ENCODE measurements at places on chromosomes 2 and 18.

GRCh38 chr2:152462120-152462519 is 127.1 kb downstream of the FMNL2 start:
- no peak for DNase-seq

DNA sequence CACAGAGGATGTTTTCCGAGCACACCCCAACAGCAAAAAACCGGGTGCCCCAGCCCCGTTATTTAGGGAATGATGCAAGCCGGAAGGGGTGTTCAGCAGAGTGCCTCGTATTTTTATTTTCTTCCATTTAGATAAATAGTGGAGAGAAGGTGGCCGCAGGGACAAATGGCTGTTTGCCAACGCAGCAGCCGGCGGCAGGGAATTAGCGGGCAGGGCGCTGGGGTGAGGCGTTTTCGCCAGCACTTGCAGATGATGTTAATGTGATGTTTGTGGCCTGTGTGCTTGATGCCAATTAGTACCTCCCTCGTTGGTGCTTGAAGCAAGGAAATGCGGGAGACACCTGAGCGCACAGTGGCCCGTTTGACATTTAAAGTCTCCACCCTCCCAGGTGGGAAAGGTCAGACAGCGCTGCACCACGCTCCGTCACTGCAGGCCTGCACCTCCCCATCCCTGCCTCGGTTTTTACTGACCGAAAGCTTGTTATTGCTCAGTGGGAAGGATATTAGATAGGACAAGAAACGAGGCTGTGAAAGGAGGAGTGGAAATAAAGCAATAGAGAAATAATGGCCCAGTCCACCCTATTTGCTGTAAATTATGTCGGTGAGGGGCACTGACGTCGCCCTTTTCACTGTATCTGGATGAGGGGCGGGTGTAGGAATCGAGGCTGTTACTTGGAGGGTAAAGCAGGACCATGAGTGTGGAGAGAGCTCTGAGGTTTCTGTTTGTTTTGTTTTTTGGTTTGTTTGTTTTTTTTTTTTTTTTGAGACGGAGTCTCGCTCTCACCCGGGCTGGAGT is 39.1 kb downstream of the NFATC1 start:
- no peak for DNase-seq

GRCh38 chr18:45687621-45688020 is 36.4 kb upstream of the SLC14A1 start:
- DNase-seq: no peak

GRCh38 chr2:120343433-120344105 is 2.4 kb upstream of the INHBB start:
- DNase-seq: peak; percentile 55

- peak; percentile 0 for DNase-seq
These were observed 28.4 kb downstream of the EIPR1 start for GRCh38 chr2:3349211-3349693.
